ENCODE measurements at places on chromosomes 13 and 19.

DNA sequence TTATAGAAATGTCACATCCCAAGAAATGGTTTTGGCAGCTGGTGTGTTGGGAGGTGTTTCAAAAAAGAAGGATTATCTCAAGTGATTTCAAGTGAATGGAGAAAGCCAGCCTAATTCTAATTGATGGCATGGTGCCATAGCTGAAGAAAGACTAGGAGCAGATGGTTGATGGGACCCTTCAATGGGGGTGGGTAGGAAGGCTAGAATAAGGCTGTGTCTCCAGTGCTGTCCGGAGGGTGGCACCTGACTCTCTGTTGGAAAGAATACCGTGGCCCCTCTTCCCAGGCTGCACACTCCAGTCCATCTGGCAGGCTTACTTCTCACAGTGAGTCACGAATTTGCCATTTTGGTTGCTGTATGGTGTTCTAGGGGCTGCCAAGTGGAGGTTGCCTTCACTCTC is 51.0 kb upstream of the GPR12 start:
- DNase-seq: no peak

- DNase-seq: no peak
Measured at GRCh38 chr13:109718726-109719125, 67.7 kb downstream of the IRS2 start.

DNA sequence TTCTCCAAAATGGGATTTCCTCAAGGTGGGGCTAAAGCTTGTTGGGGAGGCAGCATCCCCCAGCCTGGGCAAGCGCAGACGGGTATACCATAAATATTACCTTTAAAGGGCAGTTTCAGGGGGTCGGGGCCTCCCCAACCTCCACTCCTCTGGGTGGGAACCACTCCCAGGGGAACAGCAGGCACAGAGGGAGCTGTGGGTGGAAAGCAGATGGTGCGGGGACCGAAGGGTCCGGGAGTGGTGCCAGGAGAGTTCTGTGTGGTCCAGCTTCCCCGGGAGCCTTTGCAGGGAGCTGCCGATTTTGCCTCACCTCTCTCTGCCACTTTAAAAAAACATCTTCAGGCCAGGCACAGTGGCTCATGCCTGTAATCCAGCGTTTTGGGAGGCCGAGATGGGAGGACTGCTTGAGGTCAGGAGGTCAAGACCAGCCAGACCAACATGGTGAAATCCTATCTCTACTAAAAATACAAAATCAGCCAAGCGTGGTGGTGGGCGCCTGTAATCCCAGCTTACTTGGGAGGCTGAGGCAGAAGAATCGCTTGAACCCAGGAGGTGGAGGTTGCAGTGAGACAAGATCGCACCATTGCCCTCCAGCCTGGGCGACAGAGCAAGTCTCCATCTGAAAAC is 5.5 kb downstream of the MAST3 start:
- no peak for DNase-seq

DNA sequence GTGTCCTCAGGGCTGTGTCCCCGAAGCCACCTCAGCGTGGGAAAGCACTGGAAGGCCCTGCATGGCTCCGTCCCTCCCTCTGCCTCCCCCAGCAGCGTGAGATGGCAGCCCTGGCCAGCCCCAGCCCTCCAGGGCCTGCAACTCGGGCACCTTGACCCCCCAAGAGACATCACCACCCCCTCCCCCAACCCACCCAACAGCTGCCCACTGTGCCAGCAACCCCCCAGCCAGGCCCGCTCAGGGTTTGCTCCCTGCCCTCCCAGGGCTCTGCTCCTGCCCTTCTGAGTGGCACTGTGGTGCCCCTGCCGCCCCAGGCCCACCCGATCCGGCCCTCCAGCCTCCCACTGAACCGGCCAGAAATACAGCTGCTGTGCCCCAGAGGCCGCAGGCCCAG is 1.5 kb upstream of the ASPDH start:
- no peak for DNase-seq

GRCh38 chr13:59319276-59319675 is 844.5 kb downstream of the DIAPH3 start:
- DNase-seq: no peak

Data from activated naive CD8-positive, alpha-beta T cell treated with anti-CD3 and anti-CD28 coated beads, Interleukin-2, amount 50 U/mL, for 24 hours (primary cell).